Renal cortex interstitium (tissue), 15 donors: ENCODE measurements at places on chromosomes 4 and X. TPM values are rescaled to one million over a fixed set of nuclear protein-coding genes. Genes with fewer than 3 reads are reported as not detected.

DNA sequence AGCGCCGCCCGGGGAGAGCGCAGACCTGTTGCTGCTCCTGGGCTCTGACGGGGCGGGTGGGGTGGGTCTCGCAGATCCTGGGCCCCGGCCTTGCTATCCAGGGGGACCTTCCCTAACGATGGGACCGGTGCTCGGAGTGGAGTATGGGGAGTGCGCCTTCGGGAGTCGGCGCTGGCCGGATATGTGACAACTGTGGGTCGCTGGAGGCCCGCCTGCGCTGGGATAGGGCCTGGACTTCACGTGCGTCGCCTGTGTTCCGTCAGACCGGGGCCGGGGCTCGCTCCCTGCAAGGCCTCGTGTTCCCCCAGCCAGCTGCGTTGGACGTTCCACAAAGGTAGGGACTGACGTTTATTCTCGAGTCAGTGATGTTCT is 1.3 kb downstream of the TBL1X start:
- no peak for DNase-seq

- DNase-seq = no peak
Measured at GRCh38 chr4:64251781-64252180, 157.5 kb downstream of the TECRL start.

- no peak for DNase-seq
Measured at GRCh38 chr4:152540293-152540674, 4.4 kb upstream of the FBXW7 start.

GRCh38 chr4:78014889-78015886 is 41.9 kb upstream of the FRAS1 start:
- no peak for DNase-seq

DNA sequence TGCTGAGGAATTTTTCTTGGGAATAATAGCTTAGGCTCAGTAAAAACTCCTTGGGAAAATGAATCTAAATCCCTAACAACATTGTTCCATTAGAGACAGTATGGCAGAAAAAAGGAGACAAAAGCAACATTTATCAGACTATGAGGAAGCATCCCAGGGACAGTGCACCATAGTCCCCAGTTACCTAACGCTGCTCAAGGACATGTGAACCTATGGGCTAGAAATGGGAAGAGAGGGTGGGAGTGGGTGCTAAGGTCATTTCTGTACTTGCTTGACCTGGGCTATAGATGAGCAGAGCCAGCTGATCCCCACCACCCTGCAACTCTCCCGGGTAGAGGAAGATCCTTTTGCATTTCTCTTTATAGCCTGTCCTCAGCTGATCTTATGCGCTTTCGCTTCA is 98.2 kb upstream of the CBR4 start:
- no peak for DNase-seq

SMARCA5 gene
- 114 TPM for polyA plus RNA-seq

AFM gene
- 18.5 TPM for polyA plus RNA-seq

BST1 gene
- polyA plus RNA-seq = 15.2 TPM

RNF175 gene
- polyA plus RNA-seq = 6.0 TPM

ASMT gene
- polyA plus RNA-seq = 0.14 TPM
